Stromal cell of bone marrow (primary cell): ENCODE measurements at places on chromosomes 4 and X.

DNA sequence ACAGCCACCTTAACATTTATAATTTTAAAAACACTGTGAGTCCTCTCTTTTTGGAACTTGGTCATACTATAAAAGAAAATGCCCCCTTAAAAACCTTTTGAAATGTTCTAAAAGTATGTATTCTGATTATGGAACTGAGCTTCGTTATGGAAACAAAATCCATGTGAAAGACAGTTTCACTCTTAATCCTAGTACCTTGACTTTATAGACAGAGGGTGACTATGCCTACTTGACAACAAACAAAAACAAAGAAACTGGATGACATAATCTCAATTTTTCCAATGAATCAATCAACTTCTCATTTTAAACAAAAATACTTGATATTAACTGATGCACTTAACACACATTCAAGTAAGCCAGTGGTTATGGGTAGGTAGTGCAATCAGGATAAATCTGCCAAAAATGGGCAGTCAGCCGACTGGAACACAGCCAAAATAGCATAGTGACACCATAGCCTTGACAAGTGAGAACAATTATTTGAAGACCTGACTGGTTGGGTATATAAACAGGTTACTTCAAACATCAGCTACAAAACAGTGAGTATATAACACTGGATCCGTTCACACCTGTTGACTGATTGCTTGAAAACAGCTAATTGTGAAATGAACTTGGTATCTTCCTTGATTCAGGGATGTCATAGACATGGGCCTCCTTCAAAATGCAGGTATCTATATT is 265.5 kb downstream of the PPP3CA start:
- DNase-seq = no peak

GRCh38 chr4:184317234-184317918 is 99.7 kb upstream of the ENPP6 start:
- no peak for DNase-seq

GRCh38 chr4:165011403-165011802 is 20.4 kb upstream of the TRIM60 start:
- DNase-seq = no peak

DNA sequence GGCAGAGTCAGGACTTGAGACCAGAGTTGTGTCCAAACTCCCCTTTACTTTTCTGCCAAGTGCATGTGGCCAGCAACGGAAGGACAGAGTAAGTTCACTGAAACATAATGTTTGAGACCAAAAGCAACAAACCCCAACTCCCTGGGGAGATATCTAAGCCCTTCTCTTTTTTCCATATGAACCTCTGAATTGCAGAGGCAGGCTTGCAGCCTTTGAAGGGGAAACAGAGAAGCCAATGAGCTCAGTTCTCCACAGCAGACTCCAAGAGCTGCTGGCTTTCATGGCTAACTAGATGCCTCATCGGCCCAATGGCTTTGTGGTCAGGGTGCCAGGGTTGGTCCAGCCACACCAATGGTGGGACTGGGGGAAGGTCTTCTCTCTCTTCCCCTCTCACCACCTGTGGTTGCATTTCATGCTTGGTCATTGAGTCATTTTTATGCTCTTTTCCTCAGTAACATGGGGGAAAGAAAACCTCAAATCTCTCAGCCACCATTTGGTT is 34.0 kb downstream of the STARD8 start:
- DNase-seq = peak; percentile 91

DNA sequence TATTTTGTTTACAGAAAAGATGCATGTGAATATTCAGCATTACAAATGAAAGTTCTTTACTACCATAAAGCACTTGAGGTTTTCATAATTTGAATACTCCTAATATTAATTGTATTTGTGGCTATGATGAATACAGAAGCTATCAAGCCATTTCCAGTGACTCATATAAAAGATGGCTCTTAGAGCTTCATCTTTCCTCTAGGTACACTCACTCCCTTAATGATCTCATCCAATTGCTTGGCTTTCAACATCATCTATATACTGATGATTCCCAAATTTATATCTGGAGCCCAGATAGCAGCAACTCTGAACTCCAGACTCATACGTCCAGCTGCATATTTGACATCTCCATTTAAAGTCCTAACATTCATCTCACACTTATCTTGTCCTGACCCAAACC is 183.4 kb upstream of the FAM241A start:
- DNase-seq = no peak

- DNase-seq = no peak
These were observed 953.6 kb upstream of the AGA start for GRCh38 chr4:178395798-178396197.

DNA sequence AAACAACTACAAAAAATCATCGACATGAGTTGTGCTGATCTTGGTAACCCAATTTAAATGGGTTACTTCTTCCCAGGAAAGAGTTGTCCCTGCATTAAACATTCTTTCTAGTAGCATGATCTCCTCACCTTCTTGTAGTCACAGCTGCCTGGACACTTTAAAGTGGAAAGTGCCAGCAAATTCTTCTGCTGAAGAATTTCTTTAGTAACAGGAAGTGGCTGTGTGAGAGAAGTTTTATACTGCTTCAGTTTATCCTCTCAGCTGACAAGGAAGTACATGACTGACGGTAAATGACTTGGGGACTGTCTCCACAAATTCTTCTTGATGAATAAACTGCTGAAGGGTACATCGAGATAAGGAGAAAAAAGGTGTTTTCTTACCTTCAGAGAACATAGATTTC is 18.2 kb upstream of the TNIP3 start:
- no peak for DNase-seq

DNA sequence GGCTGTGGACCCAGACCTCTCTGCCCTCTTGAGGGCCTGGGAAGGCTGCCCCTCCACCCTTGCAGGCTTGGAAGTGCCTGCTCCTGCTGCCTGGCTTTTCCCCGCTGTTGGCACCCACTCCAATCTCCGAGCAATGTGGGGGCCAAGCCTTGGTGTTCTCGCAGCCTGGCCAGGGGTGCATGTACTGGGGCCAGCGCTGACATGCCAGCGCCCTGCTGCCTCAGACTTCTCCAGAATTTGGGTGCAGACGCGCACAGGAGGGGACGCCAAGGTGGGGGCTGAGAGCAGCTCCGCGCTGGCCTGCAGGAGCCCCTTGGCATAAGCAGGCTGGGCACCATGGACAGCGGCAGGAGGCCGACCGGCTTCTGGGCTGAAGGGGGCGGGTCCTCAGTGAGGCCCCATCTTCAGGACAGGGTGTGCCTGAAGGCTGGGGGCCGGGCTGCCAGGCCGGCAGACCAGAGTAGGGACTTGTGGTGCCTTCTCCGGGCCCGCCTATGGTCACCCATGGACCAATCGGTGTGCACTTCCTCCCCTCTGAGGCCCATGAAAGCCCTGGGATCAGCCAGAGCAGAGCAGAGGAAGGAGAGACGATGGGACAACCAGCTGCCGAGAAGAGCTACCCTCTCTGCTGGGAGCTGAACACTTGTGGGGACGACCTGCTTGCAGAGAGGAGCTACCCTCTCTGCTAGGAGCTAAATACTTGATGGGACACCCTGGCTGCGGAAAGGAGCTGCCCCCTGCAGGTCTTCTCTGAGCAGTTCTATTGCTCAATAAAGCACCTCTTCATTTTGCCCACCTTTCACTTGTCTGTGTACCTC is 118.3 kb downstream of the DNAAF6 start:
- DNase-seq = no peak

- no peak for DNase-seq
These were observed at the start of gene KIT for GRCh38 chr4:54657551-54658251. Gene KIT (plus strand): TSS chr4:54657957. CDS start chr4:54658015, 58 bp downstream.

- DNase-seq = peak; percentile 61
These were observed 149.9 kb upstream of the IL15 start for GRCh38 chr4:141486375-141486997.

GRCh38 chr4:59553721-59554091 is 1646.4 kb upstream of the ADGRL3 start:
- peak; percentile 11 for DNase-seq

GRCh38 chr4:8534611-8535010 is 45.6 kb upstream of the GPR78 start:
- no peak for DNase-seq
